ENCODE measurements at places on chromosomes 7 and 10.

- no peak for DNase-seq
These were observed 552.4 kb upstream of the MGMT start for GRCh38 chr10:128914681-128915080.

GRCh38 chr7:20217193-20217948 is at the start of gene MACC1:
MACC1 (minus strand) TSS chr7:20217384; CDS start chr7:20161862, 55,522 bp downstream.
- no peak for DNase-seq

GRCh38 chr10:5423771-5424170 is 11.4 kb downstream of the NET1 start:
- DNase-seq, result no peak

GRCh38 chr7:100400656-100401055 is 27.4 kb downstream of the PILRA start:
- DNase-seq, result no peak

- no peak for DNase-seq
These were observed 19.1 kb upstream of the FAM53B start for GRCh38 chr10:124763267-124763666.

- DNase-seq, result no peak
These were observed 465.3 kb downstream of the PLXDC2 start for GRCh38 chr10:20281579-20281978.

GRCh38 chr10:5283305-5284158 is 81.2 kb upstream of the UCN3 start:
- DNase-seq, result peak; percentile 32

DNA sequence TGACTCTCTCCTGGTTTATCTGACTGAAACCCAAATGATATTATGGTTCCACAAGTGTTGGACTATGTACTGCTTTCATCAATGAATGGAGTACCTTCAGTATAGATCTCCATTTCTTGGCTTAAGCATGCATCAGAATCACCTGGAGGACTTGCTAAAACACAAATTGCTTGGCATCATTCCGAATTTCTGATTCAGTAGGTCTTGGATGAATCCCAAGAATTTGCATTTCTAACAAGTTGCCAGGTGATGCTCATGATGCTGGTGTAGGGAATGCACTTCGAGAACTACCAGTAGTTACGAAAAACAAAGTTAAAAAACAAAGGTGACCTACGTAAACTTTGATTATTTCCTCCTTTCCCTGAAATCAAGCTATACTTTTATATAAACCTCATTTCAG is 119.0 kb upstream of the FEZF1 start:
- no peak for DNase-seq

DNA sequence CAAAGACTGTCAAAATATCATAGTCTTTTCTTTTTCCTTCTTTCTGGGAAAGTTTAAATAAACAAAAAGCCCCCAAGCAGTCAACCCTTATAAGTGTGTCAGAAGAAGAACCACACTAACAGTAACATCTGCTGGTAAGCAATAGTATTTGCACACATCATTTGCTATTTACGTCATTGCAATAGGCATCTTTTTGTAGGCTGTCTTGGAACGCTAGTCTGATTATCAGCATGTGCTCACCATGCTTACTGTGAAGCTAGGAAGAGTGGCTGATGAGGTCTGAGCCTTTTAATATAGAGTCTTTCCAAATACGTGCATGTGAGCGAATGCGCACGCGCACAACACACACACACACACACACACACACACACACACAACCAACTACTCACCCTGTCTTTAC is 599.0 kb upstream of the TPK1 start:
- no peak for DNase-seq

GRCh38 chr7:48365010-48365409 is 193.8 kb downstream of the ABCA13 start:
- no peak for DNase-seq

GRCh38 chr10:14184841-14185315 is 145.8 kb downstream of the FRMD4A start:
- peak; percentile 47 for DNase-seq

DNA sequence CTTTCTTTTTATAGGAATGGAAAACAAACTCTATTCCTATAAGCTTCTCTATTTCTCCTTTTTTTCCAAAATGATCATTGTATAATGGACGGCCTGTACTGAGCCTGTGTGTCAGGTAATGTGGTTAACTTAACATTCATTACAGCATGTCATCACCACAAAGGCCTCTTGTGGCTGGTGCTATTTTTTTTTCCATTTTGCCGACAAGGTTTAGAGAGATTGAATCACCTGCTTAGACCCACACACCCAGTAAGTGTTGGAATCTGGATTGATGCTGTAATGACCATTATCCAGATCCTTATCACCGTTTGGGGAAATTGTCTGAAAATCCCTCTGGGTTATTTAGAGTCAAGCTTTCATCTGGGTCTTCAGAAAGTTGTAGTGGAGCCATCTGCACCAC is 18.5 kb downstream of the AKR1B15 start:
- no peak for DNase-seq

GRCh38 chr10:30778769-30779168 is 149.2 kb upstream of the LYZL2 start:
- DNase-seq, result no peak

- no peak for DNase-seq
These were observed 557.1 kb downstream of the KCNMA1 start for GRCh38 chr10:77080361-77081027.

DNA sequence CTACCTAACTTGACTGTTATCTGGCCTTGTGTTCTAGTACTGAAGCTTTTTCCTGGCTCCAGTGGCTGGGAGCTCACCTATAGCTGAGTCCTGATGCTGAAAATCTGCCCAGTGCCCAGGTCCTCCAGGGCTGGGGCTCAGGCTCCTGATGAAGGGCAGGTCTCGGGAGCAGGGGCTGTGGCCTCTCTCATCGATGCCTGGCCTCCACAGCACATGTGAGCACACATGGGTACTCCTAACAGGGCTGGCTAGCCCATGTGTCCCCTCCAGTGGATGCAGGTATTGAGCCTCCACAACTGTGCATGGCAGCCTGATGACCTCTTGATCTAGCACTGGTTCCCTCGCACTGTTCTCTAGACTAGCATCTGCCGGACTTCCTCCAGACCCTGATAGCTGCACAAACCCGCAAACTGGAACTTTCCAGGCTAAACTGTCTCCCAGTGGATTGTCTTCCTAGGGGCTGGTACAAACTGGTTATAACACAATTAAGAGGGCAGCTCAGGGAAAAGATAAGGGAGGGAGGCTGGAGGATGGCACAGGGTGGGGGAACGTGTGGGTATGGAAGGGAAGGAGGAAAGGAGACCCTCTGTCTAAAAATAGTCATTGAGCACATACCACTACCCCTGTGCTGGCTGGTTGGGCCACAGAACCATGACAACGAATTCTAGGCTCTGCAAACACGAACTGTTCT is 35.1 kb downstream of the PLAC9 start:
- no peak for DNase-seq

GRCh38 chr7:82263920-82264782 is 179.4 kb downstream of the CACNA2D1 start:
- no peak for DNase-seq

GRCh38 chr10:60338786-60339185 is 50.9 kb downstream of the ANK3 start:
- no peak for DNase-seq

GRCh38 chr7:149209518-149210269 is 14.3 kb downstream of the ZNF282 start:
- peak; percentile 70 for DNase-seq

- DNase-seq, result no peak
These were observed 1.7 kb downstream of the VPS37D start for GRCh38 chr7:73669288-73669701.

GRCh38 chr10:74262856-74263255 is 111.8 kb downstream of the ADK start:
- no peak for DNase-seq

DNA sequence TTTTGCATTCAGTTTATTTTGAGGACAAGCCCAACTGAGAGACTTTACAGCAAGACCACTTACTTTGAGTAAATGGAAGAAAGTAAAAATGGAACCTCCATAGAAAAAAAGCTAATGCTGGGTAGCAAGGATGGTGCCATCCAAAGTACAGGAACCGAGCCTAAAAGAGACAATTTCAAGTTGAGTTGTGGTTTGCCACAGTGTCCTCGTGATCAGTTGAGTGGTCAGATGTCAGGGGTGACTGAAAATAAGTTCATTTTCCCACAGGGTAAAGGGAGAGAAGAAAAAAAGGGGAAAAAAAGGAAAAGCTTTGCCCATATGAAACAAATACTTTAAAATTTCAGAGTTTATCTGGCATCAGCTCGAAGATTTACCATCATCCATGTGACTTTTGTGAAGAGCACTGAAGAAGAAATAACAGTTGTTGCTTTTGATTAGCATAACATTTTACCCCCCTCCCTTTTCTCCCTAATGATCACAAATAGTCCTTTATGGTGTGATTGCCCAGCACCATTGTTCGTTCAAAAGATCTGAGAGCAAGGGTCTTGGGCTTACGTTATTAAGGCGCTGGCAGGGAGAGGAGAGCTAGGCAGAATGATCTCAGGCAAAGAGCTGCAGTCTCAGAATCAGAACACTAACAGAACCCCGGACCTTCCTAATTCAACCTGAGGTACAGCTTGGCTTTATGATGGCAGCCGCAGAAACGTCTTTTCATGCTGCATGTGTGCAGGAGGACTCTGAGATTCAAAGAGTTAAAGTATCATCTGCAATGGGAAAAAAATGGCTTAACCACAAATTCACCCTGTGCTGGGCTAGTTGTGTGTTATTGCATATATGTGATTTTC is 338.1 kb downstream of the RNLS start:
- DNase-seq, result no peak

Data from activated naive CD4-positive, alpha-beta T cell treated with anti-CD3 and anti-CD28 coated beads, Interleukin-2, amount 50 U/mL, for 16 hours (primary cell).